ENCODE measurements at places on chromosomes 2 and 18. TPM values are rescaled to one million over a fixed set of nuclear protein-coding genes. Genes with fewer than 3 reads are reported as not detected.

DNA sequence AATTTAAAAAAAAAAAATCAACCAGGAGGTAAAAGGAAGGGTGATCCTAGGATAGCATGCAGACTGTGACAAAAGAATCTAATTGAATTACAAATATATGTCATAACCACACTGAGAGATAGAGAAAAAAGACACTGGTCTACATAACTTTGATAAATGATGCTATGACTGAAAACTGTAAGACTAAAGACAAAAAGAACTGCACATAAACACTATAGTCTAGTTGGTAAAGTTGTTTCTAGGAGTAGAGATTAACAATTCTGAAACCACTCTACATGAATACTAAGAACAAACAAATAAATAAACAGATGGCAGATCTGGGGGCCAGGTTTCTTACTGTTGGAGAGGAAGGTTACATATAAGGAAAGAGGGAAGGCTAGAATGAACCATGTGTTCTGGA lies 14.6 kb upstream of the CHAC2 start:
- DNase-seq: no peak

DNA sequence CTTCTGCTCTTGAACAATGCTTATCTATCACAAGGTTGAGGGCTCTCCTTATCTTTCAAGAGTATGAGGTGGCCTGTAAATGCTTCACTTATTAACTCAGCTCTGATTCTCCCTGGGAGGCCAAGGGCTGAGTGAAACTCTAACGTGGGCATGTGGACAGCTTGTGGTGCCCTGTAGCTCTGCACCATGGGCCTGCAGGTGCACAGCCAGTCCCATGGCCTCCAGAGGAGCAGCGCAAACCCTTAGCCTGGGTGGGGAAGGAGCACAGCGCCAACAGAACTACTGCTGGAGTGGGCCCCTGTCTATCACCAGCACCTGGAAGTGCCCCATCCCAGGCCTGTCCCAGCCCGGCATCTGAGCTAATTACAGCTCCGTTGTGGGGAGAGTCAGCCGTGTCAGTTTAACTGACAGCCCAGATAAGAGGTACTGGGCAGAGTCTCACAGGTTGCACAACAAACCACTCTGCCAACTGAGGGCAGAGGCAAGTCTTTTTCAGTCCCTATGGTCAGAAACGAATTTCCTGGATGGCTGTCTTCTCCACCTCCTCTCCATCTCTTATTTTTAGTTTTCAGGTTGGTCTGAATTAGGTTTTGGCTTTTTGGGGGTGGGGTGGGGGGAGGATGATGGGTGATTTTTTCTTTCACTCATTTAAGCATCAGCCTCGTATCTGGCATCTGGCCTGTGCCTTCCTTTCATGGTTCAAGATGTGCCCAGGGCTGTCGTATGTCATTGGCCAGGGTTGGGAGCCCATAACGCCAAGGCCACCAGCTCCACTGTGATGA lies 219.5 kb downstream of the BCL2 start:
- DNase-seq: peak; percentile 18

Gene TWSG1
- total RNA-seq: 8.9 TPM

Gene MTCL1
- 1.6 TPM for total RNA-seq

GRCh38 chr2:134582547-134582899 lies 136.3 kb downstream of the TMEM163 start:
- no peak for DNase-seq

DNA sequence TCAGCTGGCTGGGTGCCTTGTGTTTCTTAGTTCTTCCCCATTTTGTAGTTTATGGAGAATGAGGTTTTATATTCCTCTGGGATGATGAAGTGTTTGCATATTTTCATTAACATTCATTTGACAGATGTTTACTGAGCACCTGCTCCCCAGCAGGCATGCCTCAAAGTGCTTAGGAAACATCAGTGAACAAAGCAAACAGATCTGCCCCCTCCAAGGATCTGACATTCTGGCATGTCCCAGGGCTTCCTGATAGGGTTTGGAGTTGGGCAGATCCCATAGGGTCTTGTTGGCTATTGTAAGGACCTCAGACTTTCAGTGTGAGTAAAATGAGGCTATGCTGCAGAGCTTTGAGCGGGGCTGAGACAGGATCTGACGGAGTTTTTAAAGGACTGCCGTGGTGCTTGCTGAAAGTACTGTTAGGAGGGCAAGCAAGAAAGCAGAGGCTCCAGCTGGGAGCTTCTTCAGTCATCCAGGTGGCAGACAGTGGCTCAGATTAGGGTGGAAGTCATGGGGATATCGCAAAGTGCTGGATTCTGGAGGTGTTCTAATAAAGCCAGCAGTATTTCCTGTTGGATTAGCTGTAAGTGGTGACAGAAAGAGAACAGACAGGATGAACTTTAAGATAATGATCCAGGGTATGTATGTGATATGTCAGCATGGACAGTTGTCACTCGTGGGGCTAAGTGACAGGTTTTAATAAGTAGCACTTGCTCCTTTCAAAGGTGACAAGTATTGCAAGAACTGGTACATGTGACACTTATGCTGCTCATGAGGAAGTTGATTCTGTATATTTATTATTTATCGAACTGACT lies 11.3 kb upstream of the IAH1 start:
- DNase-seq: no peak

DNA sequence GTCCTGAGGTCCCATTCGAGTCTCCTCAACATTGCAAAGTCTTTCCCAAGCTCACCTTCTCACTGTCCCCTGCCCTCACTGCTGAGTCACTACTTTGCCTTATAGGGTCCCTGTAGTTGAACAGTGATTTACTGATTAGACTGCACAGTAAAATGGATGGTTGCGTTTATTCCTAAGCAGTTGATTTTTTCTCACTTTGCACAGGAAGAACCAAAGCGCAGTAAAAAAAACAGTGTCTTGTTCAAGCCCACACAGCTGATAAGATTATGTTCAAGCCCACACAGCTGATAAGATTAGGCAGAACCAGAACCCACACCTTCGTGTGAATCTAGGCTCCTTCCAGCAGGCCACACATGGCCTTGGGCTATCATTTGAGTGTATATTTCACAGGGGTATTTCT lies 215.3 kb upstream of the COPS8 start:
- DNase-seq: no peak

DNA sequence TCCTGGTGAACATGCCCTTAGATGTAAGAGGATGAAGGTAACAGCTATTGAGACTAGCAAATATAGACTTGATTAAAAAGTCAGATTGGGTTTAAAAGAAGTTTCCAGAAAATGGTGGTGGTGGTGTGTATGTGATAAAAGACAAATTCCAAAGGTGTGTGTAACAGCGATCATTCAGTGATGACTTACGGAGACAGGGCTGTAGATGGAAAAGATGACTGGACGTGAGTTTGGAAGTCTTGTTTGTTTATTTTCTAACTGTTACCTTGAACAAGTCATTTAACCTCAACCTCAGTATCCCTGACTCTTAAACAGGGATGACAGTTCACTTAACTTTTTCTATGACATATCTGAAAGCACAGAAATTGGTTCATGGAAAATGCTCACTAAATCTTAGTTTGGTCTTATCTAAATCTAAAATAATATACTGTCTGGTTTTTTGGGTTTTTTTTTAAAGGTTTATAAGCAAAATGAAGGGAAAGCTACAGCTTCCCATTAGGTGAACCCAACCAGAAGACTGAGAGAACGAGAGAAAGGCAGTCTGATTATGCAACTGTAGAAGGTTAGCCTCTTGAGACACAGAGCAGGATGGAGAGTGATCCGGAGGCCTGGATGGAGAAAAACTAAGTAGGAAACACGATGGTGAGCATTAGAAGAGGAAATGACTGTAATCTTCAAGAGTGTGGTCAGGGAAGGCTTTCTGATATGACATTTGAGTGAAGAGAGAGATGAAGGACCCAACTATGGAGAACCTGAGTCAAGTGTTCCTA lies 71.9 kb downstream of the TCF4 start:
- no peak for DNase-seq

All from activated CD8-positive, alpha-beta T cell treated with anti-CD3 and anti-CD28 coated beads, Interleukin-2, amount 10 ng/mL, durations not matched to agents 7 days and 5 days (primary cell).